Activated T-helper 17 cell treated with anti-CD3 and anti-CD28 coated beads, Interleukin-2, amount 50 U/mL, for 72 hours (primary cell): ENCODE measurements at places on chromosomes 12 and 14. TPM values are rescaled to one million over a fixed set of nuclear protein-coding genes. Genes with fewer than 3 reads are reported as not detected.

The MUCL1 gene
- total RNA-seq = not detected

The PDE3A gene
- total RNA-seq = not detected

The ESPL1 gene
- 92.1 TPM for total RNA-seq

The RTL1 gene
- total RNA-seq = not detected

The MGAT4C gene
- total RNA-seq = not detected

The TMEM233 gene
- not detected for total RNA-seq

- ATAC-seq = no peak
Observed at GRCh38 chr12:614411-614970, 48.8 kb downstream of the NINJ2 start.

DNA sequence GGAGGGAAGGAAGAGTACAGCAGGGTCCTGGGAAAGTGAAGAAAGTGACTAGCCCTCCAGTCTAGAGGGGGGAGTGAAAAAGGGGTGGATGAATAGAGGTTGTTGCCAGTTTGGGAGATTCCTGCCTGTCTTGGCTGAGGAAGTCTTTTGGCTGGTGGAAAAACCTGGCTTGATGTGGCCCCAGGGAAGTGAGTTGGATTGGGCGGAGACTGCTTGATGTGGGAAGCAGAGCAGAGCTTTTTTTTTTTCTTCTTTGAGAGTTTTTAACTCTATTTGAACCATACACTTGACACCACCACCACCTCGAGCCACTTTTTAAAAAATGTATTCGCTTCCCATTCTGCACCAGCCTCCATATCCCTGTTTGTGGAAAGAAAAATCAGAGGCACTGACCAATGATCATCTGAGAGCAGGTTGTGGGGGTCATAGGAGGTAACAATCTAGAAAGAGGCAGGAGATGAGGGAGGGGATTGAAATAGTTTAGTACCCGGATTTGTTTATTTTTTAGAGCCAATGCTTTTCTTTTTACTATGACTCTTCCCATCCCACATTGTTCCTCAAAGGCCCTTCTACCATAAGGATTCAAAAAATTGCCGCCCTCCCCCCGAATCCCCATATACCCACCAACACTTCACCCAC, 690 bp upstream of the DTX3 start:
- no peak for ATAC-seq

GRCh38 chr12:29025937-29026336, 123.1 kb upstream of the FAR2 start:
- ATAC-seq = no peak

- no peak for ATAC-seq
Observed at GRCh38 chr14:54529811-54530210, 20.1 kb downstream of the CGRRF1 start.

DNA sequence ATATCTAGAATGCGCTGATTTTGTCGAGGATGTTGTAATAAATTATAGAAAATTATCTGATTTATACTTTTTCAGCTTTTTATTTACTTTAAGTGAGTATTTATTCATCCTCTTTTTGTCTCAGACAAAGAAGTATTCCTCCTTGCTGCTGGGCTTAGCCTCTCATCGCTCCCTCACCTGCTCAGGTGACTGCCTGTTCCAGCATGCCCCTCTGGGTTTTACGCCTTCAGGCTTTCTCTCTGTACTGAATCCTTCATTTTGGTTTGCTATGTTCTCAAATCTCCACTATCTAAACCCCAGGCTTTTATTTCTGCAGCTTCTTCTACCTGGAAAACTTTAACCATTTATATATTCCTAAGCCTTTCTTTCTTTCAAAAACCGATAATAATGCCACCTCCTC, 1650.9 kb upstream of the SEL1L start:
- ATAC-seq = no peak

- peak; percentile 73 for ATAC-seq
Observed at GRCh38 chr14:69696633-69697557, 70.0 kb upstream of the SRSF5 start.

GRCh38 chr12:81039231-81039630, 38.6 kb upstream of the ACSS3 start:
- no peak for ATAC-seq

GRCh38 chr12:78088391-78088832, 257.7 kb downstream of the NAV3 start:
- no peak for ATAC-seq

DNA sequence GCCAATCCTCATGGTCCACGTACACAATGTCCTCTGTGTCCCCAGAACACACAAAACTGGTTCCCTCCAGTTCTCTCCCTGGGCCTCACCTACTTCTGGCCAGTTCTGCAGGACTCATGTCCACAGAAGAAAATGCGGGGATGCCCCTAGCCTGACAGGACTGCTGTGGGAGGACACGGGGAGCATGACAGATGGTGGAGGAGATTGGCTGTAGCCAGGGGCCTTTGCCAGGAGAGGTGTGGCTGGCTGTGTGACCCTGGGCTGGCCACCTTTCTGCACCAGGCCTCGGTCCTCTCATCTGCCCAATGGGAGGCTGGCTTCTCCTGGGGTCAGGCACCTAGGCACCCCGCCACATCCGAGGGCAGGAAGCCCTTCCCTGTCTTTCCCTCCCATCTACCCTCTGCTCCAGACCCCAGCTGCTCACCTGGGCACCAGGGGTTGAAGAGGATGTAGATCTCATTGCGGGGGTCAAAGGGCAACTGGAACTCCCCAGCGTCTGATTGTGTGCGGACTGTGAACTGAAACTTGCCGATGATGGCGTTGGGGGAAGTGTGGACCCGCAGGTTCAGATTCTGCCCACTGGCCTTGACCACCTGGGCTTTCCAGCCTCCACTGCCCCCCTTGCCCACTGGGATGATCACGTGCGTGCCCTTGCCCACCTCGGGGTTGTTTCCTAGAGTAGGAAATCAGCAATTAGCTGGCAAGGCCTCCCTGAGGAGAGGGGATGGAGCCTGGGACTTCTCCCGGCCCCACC, 2.8 kb downstream of the TGM1 start:
- ATAC-seq = no peak

- ATAC-seq = no peak
Observed at GRCh38 chr14:28272270-28272669, 494.3 kb upstream of the FOXG1 start.

DNA sequence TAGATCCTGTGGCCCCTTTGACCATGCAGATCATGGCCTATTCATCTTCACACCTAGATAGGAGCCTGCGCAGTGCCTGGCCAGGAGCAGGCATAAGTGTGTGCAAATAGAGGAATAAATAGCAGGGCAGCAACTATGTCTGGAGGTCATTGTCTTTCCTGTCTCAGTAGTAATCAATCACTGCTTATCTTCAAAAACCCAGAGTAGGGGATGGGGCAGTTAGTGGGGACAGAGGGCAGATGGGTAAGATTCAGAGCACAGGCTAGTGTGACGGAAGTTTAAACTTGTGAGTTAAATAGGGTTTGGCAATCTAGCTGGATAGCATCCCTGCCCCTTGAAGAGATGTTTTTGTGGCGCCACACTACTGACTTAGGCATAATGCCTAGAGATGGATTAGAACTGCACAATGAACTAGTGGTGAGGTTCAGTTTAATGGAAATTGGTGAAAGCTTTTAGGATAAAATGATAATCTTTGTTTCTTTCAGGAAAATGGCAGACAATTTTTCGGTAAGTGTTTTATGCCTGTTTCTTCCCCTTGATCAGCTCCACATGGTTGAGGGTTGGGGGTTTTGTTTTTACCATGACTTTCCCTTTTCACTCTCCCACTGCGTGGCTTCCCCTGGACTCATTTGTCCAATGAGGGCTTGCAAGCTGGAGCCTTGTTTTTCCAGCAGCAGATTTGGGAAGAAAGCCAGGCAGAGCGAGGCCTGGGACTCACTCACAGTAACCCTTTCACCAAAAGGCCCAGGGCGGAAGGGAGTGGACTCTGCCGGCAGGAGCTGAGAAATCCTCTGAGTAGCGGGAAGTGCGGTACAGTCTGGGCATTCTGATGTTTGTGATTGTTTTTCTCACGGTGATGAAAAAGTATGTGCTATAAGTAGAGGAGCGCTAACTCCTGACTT, 8.1 kb downstream of the LGALS3 start:
- no peak for ATAC-seq

GRCh38 chr12:109818905-109819500, 14.2 kb downstream of the TRPV4 start:
- ATAC-seq = no peak

GRCh38 chr12:78865516-78865915, 942 bp downstream of the SYT1 start:
- ATAC-seq = no peak
